ENCODE measurements at places on chromosomes 11 and 22.

DNA sequence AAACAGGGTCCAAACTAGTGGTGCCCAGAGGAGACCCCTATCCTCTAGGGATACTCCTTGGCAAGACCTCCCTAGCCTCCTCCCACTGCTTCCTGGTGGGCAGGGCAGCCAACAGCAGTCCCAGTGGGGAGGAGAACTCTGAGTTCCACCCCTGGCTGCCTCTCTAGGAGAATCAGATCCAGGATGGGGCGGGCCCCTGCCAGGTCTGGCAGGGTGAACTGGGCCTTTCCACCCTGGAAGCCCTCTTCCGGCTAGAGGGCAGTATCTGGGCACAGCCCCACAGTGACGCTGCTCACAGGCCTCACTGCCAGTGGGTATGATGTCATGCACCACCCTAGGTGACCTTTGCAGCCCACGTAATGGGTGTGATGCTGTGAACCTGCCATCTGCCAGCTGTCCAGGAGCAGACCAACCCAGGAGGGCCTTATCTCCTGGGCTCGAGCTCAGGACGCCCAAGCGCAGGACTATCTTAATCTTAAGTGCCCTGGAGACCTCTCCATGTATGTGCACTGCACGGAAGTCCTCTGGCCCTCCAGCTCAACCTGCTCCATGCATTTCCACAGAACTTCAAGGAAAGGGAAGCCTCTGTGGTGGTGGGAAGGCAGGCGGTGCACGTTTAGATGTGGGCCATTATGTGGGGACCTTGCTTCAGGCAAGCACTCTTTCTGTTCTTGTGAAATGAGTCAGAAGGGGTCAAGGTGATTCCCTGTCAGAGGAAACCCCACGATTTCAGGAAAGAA is 31.8 kb upstream of the FCHSD2 start:
- no peak for DNase-seq

DNA sequence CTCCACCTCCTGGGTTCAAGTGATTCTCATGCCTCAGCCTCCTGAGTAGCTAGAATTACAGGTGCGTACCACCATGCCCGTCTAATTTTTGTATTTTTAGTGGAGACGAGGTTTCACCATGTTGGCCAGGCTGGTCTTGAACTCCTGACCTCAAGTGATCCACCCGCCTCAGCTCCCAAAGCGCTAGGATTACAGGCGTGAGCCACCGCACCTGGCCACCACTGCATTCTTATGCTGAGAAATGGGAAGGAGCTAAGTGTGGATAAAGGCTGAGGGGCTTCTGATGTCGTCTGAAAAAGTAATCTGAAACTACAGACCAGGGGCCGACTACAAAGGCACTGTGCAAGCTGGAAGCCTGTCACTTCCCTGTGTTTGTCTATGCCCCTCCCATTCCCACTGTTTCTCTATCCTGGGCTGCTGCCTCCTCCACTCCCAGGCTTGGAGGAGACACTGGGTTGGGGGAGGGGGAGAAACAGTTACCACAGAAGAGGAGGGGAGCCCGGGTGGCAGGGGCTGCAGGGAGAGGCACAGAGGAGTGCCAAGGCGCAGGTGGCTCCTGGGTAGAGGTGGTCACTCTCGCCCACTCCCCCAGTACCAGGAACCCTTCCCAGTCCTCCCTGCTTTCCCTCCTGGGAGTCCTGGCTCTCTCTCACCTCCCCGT is 2.9 kb upstream of the MTA2 start:
- no peak for DNase-seq

DNA sequence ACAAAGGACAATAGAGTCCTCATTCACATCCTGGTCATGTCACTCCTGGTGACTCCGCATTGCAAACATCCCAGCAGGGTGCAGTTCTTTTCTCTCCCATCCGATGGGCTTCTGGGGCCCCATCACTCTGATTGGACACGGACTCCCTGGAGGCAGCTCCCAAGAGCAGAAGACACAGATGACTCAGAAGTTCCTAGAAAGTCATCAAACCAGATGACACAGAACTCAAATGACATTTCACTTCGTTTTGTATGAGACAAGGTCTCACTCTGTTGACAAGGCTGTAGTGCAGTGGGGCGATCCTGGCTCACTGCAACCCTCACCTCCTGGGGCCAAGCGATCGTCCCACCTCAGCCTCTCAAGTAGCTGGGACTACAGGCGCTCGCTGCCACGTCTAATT is 33.2 kb downstream of the ZNF195 start:
- no peak for DNase-seq

DNA sequence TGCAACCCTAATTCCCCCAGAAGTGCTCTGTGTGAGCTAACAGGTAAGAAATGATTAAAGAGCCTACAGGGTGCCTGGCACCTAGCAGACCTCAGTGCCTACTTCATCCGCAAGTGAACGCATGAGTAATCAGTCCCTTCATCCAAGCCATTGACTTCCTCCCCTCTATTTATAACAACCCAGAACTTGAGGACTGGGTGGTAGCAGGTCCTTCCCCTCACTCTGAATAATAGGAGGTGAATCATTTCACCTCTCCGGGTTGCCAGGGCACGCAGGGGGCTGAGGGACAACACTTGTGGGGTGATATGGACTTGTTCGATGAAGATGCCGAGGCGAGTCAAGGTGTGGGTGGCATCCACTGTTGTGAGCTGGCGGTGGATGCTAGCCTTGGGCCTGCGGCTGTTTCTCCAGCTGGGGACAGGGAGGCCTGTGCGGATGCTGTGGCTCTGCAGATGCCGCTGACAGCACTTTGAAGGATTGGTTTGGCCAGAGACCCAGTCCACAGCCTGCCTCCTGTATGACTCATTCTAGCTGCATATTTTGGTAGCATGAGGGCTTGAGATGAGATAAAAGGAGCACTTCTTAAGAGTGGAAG is 11.7 kb upstream of the SORL1-AS1 start:
- DNase-seq, result no peak

- no peak for DNase-seq
These were observed 5.6 kb upstream of the SEC14L4 start for GRCh38 chr22:30511109-30511508.

- DNase-seq, result no peak
These were observed 2.3 kb upstream of the IRAG1 start for GRCh38 chr11:10695833-10696232.

- no peak for DNase-seq
These were observed 87.2 kb downstream of the CWF19L2 start for GRCh38 chr11:107370390-107370789.

GRCh38 chr11:96037405-96037949 is 113.6 kb upstream of the MTMR2 start:
- no peak for DNase-seq

GRCh38 chr11:126501641-126502040 is 146.2 kb downstream of the ST3GAL4 start:
- no peak for DNase-seq

DNA sequence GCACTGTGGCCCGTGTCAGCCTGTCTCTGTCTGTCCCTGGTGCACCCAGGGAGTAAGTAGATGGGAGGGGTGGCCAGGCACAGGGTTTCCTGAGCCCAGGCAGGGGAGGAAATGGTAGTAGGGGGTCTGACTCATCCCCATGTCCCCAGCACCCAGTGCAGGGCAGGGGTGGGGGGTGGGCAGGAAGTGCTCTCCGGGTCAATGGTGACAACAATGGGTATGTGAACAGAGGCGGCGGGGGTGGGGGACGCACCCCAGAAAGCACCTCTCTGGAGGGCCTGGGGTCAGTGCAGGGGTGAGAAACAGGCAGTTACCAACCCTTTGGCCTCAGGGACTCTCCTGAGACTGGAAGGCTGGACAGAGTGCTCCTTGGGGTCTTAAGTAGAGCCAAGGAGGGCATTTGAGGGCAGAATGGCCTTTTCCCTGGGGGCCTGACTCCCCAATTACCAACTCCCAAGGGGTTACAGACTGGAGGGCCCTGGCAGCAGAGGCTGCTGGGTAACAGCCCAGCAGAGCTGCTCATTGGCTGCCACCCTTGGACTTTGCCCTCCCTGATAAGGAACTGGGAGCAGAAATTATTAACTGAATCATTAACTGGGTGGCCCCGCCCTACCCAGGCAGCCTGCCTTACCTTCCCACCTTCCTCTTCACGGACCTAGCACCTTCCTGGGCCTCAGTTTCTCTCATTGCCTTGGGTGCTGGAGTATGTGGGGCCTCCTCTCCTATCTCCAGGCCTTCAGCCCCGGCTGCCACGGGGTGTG is 4.2 kb downstream of the MYRF start:
- DNase-seq, result peak; percentile 68

DNA sequence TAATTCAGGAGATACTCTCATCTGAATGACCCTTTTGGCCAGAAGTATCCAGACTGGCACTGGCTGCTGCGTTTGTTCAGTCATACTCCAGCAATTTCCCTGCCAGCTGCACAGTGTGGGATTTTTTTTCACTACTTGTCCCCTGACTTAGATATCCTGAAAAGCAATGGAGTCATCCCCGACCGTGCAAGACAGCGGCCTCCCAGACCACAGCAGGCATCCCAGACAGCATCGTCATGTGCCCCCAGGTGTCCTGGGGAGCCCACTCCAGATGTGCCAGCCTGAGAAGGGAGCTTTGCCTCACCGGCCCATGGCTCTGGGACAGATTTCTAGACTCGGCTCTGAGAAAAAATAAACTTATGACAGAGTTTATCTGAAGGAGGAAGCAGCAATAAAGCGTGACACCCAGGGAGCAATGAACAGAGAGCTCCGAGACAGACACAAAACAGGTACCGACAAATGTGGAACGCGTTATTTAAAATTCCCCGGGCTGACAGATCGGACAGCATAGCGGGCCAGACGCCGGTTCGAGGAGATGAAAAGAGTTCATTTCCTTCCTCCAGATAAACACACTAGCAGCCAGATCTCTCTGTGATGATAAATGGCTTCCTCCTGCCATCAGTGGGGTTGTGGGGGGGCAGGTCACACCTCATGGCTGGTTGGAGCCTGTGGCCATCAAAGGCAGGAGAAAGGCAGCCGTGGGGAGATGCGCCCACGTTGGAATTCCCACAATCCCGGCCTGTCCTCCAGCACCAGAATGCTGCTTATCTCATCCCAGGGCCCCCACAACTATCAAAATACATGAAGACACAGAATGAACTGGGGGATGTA is 106.4 kb upstream of the FGF3 start:
- DNase-seq, result no peak

DNA sequence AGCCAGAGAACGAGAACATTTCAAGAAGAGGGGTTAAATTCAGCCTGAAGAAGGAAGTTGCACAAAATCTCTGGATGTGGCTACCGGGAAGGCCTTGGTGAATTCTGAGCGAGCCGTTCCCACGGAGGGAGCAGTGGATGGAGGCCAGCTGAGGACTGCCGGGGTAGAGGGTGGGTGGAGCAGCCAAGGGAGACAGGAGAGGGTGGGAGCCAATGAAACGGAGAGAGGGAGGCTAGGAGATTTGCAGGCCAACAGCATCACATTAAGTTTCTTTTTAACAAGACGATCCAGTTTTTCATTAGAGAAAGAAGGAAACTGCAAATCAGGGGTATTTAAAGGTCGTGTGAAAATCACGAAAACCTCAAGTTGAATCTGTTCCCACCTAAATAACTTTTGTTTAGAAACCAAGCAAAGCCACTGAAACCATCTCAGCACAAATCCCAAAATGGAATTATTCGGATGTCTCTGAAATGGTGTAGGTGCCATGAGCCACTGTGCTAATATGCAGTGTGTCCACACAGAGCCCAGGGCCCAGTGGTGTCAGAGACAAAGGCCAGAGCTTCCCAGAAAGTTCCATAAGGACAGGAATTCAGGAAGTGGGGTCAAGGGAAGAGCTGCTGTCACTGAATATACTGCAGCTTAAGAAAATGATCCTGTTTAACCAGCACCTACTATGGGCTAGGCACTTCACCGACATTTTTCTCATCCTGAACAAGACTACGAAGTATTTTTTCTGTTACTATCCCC is 59.7 kb upstream of the SLC35C1 start:
- DNase-seq, result no peak

DNA sequence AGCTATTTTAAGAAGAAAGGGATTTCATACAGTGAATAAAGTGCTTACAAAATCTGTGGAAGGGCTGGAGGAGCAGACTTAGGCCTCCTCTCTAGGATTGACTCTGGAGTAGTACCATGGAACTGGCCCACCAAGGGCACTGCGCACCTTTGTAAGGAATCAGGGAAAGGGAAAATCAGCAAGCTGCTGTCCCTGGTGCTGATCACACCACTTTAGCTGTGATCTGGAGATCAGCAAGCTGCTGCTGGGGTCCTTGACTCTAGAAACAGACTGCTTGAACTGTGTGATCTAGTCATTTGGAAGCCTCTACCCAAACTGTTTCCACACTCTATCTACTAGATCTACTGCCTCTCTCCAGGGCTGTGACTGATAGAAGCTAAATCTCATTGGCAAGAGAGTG is 18.4 kb upstream of the TECTA start:
- no peak for DNase-seq

GRCh38 chr11:116882386-116882785 is 45.0 kb upstream of the APOA1 start:
- no peak for DNase-seq

DNA sequence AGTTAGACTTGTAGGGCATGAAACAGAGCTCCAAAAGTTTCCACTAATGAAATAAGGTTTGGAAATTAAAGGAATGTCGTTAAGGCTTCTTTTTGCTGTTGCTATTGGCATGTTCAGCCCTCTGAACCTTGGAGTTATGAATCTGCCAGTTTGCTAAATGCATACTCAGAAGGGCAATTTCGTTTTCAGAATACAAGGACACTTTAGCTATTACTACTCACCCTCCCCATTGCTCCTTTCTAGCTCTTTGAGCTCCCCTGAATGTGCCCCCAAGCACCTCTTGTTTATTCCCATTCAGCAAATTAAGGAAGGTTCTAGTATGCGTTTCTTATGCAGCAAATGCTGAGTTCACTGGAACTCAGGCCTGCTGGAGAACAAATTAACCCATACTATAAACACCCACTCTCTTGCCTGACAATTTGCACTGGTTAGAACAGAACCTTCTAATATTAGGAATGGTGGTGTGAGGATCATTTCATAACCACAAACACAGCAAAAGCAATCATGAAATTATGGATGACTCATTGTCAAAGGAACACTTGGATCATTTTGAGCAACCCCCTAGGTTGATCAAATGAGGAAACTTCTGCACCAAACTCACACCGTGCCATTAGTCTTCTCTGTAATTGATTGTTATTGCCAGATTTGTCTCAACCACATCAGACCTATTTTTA is 26.2 kb upstream of the LIN7C start:
- no peak for DNase-seq

GRCh38 chr11:1746511-1746931 is 3.9 kb downstream of the IFITM10 start:
- no peak for DNase-seq

GRCh38 chr11:118979434-118979833 is 7.9 kb downstream of the FOXR1 start:
- no peak for DNase-seq

GRCh38 chr22:39996732-39997131 is 2.0 kb downstream of the FAM83F start:
- no peak for DNase-seq

- no peak for DNase-seq
These were observed 13.8 kb downstream of the FLI1 start for GRCh38 chr11:128707681-128708080.

GRCh38 chr11:12673601-12673923 is 659 bp upstream of the TEAD1 start:
- no peak for DNase-seq

DNA sequence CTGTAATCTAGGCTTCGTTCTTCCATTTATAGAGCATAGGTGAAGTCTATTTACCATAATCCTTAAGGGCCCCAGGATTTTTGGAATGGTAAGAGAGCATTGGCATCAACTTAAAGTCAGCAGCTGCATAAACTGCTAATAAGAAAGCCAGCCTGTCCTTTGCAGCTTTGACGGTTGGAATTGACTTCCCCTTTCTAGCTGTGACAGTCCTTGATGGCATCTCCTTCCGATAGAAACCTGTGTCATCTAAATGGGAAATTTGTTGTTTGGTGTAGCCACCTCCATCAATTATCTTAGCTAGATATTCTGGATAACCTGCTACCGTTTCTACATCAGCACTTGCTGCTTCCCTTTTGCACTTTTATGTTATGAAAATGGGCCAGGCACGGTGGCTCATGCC is 58.0 kb upstream of the GLYATL1B start:
- DNase-seq, result no peak
